ENCODE measurements at places on chromosomes 5 and 9. TPM values are rescaled to one million over a fixed set of nuclear protein-coding genes. Genes with fewer than 3 reads are reported as not detected.

DPYSL3 gene
- total RNA-seq: 0.68 TPM

PLPP7 gene
- not detected for total RNA-seq

GMCL2 gene
- total RNA-seq: not detected

GRCh38 chr5:95184924-95185323 is 100.0 kb downstream of the MCTP1 start:
- no peak for DNase-seq

DNA sequence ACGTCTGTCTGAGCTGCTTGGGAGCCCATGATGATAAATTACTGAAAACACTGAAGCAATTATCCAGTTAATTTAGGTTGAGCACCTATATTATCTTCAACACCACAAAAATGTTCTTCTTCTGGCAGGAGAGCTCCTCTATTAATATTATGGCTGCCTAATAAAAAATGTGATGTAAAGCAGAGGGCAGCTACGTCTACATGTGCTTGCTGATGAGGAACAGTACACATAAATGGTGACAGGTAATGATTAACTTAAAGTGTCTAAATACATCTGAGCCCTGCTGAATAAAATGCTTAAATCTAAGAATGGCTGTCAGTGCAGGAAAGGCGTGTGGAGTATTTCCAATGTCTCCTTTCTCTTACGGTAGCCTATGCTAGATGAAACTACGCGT is 131.3 kb upstream of the NR3C1 start:
- DNase-seq: no peak

CNTNAP3 gene
- total RNA-seq: not detected

FRMPD1 gene
- total RNA-seq: not detected

CAMK4 gene
- 243 TPM for total RNA-seq

DNA sequence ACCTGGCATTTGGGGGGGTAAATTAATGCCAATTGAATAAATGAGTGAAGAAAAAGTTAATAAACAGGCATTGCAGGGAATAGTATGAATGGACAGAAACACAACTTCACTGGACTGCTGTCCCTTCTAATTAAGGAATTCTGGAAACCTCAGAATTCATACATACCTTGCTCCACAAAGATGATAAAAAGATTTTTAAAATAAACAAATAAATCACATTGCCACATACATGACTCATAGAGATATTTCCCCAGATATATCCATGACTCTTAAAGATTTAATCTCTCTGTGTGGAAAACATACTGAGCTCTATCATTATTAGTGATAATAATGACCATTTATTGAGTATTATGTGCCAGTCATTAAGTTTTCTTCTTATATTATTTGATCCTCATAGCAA is 469.0 kb upstream of the MEF2C start:
- DNase-seq: no peak

DNA sequence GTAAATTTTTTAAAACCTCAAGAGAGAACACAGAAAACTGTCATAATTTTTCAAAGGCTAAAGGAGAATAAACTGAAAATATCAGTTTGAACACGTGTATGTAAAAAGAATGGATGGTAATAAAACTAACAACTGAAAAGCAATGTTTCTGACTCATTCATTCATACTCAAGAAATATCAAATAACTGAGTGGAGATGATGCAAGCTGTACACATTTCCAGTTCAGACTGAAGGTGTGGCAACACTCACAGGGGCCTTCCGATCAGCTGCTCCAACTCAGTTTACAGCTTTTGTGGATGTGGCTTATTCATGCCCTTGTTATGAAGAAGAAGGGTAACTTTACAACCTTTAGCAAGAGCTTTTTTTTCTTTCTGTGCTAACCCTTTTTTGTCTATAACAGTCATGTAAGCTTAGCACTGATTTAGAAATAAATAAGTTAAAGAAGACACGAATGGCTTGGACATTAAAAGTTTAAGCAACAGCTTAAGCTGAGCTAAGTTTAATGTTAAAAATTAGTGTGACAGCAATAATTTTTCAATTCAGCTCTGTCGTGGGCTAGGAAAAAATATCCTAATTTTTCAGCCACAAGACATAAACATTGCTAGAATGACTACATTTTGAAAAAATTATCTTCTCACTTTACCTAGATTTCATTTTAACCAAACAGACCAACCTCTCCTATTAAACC is 453.5 kb downstream of the RAB3C start:
- DNase-seq: peak; percentile 44

ENTREP1 gene
- not detected for total RNA-seq

ZNF608 gene
- 0.38 TPM for total RNA-seq

DNA sequence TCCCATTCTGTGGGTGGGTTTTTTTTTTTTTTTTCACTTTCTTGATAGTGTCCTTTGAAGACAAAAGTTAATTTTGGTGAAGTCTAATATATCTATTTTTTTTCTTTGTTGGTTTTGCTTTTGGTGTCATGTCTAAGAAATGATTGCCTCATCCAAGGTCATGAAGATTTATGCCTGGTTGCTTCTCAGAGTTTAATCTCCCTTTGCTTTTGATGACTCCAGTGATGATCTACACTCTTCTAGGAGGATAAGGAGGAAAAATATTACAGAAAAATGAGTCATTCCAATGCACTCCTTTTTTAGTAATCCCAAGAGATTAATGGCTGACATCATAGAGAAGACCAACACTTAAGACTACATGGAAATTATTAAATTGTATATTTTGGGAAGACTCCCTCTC is 79.7 kb upstream of the ICE1 start:
- no peak for DNase-seq

GRCh38 chr9:127833555-127833954 is 20.9 kb downstream of the ENG start:
- no peak for DNase-seq
